ENCODE measurements at places on chromosomes 7 and 10. TPM values are rescaled to one million over a fixed set of nuclear protein-coding genes. Genes with fewer than 3 reads are reported as not detected.

The SEMA4G gene
- total RNA-seq: 1.2 TPM

The FBXO24 gene
- total RNA-seq: 1.6 TPM

The CLEC5A gene
- total RNA-seq: 0.16 TPM

The ADAM12 gene
- 95.0 TPM for total RNA-seq

The PDZD8 gene
- total RNA-seq: 28.2 TPM

The FEZF1 gene
- total RNA-seq: not detected

The ADAMTS14 gene
- total RNA-seq: 13.7 TPM

The PNLIPRP1 gene
- total RNA-seq: not detected

The HGF gene
- 42.7 TPM for total RNA-seq

- DNase-seq: no peak
Observed at GRCh38 chr7:121505540-121506182, 109.6 kb upstream of the FAM3C start.

DNA sequence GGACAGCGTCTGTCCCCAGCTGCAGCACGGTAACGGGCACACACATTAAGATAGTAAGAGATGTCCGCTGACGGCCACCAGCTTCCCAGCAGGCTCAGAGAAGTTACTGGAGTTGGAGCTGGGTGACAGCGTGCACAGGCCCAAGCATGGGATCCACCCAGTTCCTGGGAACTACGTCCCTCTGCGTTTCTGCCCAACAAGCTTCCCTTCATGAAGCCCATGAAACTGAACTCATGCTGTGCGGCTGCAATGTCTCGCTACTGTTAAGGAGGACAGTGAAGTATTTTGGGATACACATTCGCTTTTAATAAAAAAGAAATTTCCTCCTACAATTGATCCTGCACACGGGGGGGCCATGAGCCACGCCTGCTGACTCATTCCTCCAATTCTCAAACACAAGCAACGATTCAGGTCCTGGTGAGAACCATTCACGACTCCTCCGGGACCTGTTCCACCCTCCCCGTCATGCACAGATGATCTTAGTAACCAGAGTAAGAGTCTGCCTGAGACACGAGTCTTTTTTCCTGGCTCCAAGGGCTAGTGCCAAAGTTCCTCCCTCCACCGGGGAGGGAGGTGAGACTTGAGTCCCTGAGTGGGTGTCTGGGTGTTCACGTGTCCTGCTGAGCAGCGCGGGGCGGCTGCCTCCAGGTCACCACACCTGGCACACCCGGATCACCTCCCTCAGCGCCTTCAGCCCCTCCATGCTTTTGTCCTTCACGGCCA lies 2.6 kb downstream of the PSMG3 start:
- DNase-seq: no peak

DNA sequence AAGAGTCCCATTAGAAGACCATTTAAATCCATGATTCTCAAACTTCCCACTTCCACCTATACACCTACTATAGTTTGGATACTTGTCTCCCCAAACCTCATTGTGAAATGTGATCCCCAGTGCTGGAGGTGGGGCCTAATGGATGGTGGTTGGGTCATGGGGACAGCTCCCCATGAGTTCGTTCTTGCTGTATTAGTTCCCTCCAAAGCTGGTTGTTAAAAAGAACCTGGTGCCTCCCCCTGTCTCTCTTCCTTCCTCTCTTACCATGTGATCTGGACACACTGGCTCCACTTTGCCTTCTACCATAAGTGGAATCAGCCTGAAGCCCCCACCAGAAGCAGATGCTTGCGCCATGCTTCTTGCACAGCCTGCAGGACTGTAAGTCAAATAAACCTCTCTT lies 53.9 kb downstream of the WIPF3 start:
- DNase-seq: no peak

DNA sequence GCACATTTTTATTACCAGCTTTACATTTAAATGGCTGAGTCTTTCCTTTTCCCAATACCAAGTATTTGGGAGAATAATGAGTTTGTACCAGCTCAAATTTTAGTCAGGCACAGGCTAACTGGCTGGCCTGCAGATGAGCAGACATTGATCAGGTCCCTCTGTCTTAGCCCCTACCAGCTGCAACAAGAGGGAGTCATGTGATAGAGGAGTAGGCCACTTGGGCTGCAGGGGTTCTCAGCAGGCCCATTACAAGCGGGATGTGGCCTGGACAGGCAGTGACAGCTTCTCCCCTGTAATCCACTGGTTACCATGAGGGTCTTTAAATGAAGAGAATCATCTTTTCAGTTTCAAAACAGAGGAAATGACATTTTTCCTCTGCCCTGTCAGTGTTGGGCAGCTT lies 283.6 kb downstream of the SUGCT start:
- no peak for DNase-seq

DNA sequence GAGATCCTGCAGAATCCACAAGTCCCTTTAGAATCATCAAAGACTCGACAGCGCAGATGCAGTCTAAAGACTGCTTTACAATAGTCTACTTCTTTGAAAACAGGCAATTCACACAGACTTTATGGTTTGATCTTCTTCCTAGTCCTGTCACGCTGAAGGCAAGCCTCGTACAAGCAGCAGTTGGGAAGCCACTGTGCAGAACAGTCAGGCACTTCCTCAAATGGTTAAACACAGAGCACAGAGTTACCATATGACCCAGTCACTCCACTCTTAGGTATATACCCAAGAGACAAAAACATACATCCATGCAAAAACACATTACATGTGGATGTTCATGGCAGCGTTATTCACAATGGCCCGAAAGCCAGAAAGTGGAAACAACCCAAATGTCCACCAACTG lies 41.4 kb downstream of the LRRC20 start:
- no peak for DNase-seq

DNA sequence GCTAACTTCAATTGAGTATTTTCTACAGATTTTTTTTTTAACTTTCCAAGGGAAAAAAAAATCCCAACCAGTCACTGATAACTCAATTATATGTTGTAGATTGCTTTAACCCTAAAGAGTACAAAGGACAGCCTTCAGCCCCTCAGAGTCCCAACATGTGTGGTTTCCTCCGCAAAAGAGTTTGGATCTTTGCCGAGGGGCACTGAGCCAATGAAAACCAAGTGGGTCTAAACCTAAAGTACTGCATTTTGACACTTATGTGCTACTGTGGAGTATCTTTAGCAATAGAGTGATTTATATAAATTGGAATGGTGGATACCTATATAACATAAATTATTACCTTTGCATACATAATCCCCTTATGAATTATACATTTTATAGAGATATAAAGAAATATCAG lies 91.5 kb downstream of the SEMA3D start:
- DNase-seq: no peak

DNA sequence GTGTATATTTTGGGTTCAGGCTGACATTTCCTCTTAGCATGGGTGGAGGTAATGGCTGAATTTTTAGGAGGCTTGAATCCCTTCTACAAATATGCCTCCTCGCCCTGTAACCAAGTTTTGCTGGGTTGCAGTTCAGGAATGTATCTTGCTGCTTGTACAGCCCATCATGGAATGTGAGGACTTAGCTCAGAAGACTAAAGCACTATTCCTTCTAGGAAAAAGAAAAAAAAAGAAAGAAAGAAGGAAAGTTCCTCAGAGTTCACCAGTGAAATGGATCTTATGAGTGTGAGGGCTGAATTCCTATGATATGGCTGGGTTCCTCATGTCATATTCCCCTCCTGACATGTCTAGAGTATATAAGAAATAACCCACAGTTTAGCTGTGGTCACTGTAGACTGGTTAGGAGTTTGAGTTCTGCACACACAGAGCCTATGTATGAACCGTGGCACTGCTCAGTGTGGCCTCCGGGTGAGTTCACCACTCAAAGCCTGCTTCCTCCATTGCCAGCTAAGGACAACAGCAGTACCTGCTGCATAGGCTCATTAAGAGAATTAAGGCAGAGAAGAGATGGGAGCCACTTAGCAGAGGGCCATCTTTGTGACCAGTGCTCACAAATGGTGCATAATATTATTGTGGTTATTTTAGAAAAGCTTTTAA lies 114.0 kb downstream of the TACC2 start:
- DNase-seq: no peak

DNA sequence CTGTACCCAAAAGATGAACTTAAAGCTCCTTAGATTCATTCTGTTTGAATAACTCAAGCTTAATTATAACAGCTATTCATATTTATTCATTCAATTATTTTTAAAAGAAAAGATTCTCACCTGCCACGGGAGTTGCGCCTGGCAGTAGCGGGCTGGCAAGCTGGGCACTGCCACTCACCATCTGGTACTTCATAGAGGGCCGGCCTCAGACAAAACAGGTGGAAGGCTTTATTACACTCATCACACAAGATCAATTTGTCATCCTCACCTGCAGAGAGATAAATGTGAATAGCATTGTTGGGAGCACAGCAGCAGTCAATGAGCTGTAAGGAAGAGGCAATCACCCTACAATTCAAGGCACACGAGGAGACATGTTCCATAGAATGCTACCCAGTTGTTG lies 15.8 kb downstream of the FZD9 start:
- no peak for DNase-seq

- no peak for DNase-seq
Observed at GRCh38 chr10:13351340-13351915, 3.3 kb upstream of the SEPHS1 start.

GRCh38 chr10:117417196-117417595 lies 42.0 kb upstream of the PDZD8 start:
- DNase-seq: no peak

- DNase-seq: no peak
Observed at GRCh38 chr10:89355394-89355931, 22.4 kb upstream of the IFIT1B start.

DNA sequence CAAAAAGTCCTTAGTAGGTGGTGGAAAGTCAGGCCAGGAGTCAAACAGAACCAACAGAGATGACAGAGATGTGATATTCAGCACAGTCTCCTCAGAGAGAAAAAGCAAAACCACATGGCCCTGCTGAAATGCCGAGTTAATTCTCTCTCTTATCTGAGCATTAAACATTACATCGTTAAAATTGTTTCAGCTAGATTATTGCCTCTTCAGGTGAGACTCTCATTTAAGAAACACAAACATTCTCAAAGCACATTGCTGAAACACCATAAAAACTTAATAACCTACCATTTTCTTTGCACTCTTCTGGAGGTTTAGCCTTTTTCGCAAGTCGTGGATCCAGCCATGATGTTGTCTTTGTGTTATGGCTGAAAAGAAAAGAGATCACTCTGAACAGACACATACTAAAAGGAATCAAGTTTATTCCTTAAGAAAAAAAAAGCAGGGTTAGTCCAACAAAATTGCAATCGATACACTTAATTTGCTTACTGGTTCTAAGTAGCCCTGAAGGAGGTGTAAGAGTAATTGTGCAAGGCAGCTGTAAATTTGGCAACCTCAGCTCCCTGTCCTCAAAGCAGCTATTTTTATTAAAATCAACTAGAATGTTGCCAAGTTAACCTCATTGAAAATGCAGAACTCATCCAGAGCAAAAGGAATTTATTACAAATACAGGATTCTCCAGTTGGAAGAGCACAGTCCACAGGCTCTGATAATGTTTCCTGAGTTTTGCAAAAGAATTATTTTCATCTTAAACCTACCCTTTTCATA lies 691.1 kb downstream of the PHTF2 start:
- DNase-seq: no peak

DNA sequence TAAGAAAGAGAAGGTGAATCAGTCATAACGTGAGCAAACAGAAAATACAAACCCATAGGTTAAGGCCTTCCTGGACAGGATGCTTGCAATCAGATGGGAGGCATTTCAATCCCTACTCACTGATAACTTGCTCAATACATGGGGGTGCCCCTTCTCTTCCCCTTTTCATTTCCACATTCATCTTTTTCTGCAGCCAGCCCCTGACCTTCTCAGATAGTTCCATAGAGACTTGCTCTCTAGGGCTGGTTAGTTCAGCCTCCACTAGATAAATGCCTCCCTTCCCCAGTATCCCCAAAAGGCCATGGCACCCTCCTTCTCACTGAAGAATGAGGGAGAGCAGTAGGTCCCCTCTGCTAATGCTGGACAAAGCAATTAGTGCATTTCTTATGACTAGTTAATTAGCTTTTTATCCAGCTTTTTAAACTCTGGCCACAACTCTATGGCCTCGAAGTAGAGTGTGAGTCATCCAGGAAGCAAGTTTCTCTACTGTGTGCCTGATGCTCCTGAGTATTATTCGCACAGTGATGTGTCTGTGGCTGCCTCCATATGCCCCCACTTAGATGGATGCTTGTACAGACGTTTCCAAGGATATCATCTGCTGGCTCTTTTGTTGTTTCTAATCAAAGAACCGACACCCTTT lies 12.7 kb downstream of the CHN2 start:
- no peak for DNase-seq

GRCh38 chr10:49758249-49758930 lies 3.7 kb downstream of the OGDHL start:
- DNase-seq: no peak

GRCh38 chr7:137960020-137960419 lies 41.9 kb downstream of the CREB3L2 start:
- DNase-seq: no peak

- no peak for DNase-seq
Observed at GRCh38 chr10:126437635-126438406, 49.5 kb upstream of the ADAM12 start.

DNA sequence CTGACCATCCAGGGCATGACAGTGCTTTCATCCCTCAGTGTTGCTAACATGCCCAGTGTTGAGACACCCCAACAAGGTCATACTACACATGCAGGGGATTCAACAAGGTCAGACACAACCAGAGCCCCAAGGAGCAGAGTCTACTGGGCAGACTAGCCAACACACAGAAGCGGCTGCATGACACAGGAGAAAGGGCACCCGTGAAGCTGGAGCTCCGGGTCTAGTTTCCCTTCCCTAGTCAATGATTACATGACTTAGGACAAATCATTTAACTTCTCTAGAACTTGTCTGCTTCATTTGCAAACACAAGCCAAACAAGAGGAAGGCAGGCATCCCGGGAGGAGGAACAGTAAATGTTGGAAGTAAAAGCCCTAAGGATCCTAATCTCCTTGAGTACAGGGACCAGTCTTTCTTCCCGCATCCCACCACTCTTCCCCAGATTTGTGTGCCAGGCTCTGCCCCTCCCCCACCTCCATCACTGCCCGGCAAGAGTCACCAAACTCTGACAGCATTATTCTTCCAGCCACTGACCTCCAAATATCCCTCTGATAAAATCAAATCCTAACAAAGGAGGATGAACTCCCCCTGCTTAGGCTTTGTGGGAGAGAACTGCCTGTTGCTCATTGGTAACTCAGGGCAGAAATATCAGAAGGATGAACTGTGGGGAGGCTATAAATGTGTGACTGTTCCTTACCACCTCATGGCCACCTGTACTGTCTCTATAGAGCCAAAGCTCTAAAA lies 104.3 kb downstream of the KCNMA1 start:
- DNase-seq: no peak

- DNase-seq: no peak
Observed at GRCh38 chr7:43864126-43864525, 5.2 kb downstream of the MRPS24 start.

DNA sequence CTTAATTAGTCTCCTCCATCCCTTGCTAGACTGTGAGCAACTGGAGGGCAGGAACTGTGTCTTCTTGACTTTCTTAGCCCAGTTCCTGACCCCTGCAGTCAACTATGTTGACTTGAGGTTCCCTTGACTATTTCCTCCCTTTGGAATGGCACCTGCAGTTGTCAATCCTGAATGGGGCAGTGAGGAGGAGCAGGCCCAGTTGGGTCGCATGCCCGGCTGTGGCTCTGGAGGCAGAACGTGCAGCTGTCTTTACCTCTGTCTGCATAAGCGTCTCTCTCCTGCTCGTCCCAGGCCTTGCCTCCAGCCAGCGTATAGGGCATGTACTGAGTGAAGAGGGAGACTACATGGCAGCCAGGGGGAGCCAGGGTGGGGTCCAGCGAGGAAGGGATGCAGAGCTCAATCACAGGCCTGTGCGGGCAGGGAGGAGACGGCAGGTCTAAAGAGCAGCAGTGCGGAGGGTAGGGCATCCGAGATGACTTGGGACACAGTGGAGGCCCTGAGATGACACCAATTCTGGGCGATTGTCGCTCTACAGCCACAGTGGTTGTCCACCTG lies 26.8 kb downstream of the PYROXD2 start:
- no peak for DNase-seq

GRCh38 chr10:23351926-23352519 lies 7.4 kb upstream of the C10orf67 start:
- no peak for DNase-seq

Measured in urinary bladder (tissue), 4 donors.